ENCODE measurements at places on chromosomes 16 and 17.

DNA sequence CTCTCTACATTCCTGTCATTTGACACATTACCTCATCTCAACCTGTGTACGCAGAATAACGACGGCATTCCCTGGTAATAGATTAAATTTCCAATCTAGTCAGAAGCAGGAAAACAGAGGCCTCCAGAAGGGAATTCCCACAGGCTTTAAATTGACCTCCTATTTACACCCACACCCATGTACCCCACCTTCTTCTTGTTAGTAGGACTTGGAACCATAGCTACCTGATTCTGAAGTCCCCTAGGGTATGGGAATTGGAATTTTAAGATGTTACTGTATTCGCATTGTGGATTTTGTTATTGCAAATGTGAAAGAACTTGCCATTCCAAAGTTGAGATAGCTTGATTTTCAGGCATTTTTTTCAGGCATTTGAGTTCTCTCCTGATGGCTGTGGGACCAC, 377.5 kb upstream of the DYNLRB2 start:
- DNase-seq, result no peak

DNA sequence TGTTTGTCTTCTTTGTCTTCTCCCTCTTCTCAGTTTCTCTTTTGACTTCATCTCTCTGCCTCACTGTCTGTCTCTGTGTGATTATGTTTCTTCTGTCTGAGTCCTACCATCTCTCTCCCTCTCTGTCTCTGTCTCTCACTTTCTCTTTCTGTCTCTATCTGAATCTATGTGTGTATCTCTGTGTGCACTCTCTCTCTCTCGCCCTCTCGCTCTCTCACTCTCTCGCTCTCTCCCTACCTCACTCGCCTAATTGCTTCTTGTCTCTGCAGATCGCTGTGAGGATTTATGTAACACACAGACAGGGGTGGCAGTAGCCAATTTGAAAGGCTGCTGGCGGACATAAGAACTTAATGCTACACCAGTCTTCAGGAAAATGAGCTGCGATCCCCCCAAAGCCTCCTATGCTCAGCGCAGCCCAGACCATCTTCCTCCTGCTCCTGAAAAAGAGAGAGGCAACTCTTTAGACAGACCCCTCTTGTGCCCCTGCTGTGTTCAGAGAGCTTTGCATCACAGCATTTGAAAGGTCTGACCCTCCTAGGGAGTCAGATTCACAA, 140.9 kb downstream of the CCT6B start:
- no peak for DNase-seq

- no peak for DNase-seq
Observed at GRCh38 chr16:27363797-27364196, 38.2 kb upstream of the IL21R start.

DNA sequence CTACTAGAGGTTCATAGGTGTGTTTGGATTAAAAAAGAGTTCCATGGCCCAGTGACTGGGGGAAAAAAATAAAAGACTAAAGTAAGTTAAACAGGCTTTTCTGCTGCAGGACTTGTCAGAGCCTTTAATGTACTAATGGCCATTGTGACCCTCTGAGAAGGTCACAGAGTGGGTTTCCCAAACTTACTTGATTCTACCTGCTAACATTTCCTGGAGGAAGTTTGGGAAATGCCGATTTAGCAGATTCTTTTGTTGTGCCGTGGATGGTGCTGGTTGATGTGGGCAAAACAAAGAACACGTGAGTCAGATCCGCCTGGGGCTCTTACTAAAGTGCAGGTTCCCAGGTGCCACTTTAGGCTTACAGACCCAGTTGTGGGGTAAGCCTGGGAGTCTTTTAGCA, 13.6 kb upstream of the STH start:
- DNase-seq, result no peak

DNA sequence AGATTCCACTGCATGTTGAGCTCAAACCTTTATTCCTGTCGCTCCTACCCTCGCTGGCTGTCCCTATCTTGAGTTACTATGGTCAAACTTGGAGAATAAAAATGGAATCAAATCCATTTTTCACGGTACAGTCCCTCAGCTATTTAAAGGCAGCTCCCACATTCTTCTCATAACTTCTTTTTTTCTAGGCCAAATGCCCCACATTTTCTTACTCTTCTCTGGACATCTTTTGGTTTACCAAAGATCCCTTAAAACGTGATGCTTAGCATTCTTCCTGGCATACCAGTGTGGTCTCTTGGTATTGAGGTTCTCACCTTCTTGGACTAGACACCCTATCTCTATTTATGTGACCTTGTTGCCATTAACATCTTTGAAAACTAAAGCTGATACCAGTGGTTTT, 48.3 kb upstream of the MAF start:
- no peak for DNase-seq

GRCh38 chr16:53509906-53510703, 7.1 kb upstream of the AKTIP start:
- DNase-seq, result no peak

DNA sequence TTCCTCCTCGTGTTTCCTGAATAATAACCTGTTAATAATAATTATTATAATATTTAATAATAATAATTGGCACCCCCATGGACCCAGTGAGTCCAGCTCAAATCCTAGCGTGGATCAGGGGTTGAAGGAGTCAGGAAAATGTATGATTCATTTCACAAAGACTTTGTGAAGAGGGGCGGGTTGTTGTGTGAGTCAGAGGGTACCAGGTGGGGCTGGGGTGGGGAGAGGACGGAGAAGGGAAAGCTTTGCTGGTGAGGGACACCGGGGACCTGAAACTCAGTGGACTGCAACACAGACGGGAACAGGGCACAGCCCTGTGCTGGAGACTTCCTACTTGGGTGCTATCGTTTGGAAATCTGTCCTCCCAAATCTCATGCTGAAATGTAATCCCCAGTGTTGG, 3.1 kb upstream of the ADORA2B start:
- no peak for DNase-seq

DNA sequence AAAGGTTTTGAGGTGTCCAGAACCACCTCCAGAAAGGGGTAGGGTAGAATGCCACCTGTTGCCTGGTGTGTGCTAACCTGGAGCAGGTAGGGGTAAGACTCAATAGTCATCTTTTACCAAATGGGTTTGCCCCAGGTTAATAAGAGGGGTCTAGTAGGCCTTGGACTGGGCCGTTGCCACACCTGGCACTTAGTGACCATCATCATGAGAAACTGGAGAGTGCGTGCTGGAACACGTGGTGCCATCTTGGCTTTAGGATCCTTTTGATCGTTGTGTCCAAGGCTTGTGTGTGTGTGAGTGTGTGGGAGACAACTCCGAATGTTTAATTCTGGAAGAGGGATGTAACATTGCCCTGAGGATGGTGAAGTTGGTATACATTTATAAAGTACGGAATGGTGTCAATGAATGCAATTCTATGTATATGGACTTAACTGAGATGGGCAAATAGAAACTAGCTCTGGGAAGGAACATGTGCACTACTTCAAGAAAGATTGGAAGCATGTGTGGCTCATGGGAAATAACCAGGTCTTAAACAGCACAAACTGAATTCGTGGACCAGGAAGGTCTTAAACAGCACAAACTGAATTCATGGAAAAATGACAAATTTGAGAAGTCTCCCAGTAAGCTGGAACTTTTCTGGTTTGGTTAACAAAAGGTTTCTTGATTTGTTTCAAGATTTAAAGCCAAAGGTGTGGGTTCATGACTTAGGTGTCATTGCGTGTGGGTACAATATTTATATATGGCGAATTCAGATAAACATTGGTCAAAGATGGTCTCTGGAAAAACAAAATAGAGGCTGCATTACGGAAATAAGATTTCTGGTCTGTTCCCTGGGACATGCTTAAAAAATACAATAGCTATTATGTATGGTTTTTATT, 7.2 kb downstream of the FUS start:
- no peak for DNase-seq

GRCh38 chr17:26962255-26963162, 331.4 kb upstream of the WSB1 start:
- no peak for DNase-seq

GRCh38 chr17:17696085-17696484, 14.8 kb downstream of the RAI1 start:
- DNase-seq, result no peak

- DNase-seq, result no peak
Observed at GRCh38 chr17:50883850-50884438, 17.8 kb upstream of the TOB1 start.

- no peak for DNase-seq
Observed at GRCh38 chr16:72829846-72830775, 217.8 kb downstream of the ZFHX3 start.

- DNase-seq, result no peak
Observed at GRCh38 chr17:60724647-60725046, 47.0 kb downstream of the BCAS3 start.

GRCh38 chr16:56481468-56482122, 30.2 kb downstream of the OGFOD1 start:
- no peak for DNase-seq
